Stimulated activated CD8-positive, alpha-beta memory T cell treated with anti-CD3 and anti-CD28 coated beads, Interleukin-7, amount 100 ng/mL, for 24 hours (primary cell): ENCODE measurements at places on chromosomes 11 and 22.

- no peak for DNase-seq
These were observed 3.2 kb upstream of the PIWIL4 start for GRCh38 chr11:94563848-94564467.

DNA sequence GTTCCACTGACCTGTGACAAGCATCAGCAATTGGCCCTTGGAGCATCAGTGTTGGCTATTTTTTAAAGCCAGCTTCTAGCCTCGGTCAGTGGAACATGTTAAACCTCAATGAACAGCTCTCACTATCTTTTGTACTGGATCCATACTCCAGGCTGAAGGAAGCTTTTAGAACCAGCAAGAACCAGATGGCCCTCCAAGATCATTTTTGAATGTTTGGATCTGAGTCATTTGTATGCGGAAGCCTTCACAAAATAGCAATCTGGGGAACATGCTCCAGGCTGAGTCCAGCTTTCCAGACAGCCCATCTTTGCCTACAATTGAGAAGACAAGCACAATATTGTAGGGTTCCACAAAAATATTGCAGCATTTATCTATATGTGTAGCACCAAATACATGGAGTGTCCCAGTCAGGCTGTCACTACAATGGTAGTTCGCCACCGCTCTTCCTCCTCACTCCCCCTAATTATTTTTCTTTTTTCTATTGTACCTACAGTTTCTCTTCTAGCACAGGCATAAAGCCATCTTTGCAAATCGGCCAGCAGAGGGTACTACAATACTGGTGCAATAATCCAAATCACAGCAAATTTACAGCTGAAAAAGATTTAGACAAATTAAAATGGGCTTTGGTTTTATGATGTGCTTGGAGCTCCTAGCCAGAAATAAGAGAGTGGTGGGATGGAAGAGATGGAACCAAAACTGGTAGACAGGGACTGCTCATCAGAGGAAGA, 177.4 kb upstream of the BLID start:
- DNase-seq: no peak

GRCh38 chr11:107140983-107141382, 122.7 kb upstream of the GUCY1A2 start:
- no peak for DNase-seq

DNA sequence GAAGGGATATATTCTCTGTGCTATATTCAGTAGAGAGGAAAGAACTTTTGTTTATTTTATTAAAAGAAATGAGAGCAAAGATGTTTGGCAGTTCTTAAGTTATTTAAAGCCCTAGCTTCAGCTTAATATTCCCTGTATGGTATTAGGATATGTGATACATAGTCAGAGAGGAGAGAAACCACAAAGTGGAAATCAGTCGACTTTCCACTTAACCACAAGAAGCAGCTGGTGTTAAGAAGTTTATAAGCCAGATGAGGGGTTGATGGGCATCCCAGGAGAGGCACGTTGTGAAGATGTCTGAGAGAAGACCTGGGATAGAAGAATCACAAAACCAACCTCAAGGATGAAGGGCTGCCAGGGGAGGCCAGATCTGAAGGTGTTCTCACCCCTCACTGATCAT, 23.3 kb upstream of the PHF21B start:
- DNase-seq: no peak

DNA sequence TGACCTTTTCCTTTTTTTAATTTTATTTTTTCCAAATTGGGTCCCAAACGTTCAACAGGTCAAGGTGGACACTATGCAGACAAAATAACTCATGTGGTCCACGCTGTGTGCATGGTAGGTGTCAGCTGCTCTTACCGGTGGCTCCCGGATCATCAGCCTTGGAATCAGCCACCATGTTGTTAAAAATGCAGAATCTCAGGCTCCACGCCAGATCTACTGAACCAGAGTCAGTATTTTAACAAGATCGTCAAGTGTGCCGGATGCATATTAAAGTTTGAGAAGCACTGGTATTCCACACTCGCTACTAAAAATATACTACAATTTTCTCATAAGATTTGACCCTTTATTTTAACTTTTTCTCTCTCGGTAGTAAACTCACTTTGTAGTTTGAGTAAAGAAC, 553 bp upstream of the LDLRAD3 start:
- DNase-seq: no peak

DNA sequence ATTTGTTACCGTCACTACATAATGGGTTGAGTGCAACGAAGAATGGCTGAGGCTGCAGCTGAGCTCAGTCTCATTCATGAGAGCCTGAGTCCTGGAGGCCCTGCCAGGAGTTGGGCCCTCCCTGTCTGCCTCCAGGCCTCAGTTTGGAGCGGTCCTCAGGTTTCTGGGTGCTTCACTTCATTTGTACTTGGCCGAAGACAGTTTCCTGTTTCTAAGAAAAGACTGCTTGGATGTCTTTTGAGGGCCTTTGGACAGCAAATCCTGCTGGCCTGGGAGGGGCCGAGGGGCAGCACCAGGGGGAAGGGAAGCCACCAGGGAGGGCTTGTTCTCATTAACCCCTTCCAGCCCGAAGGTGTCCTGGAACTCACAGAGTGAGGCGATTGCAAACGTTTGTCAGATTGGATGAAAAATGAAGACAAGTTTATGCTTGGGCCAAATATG, 163.1 kb downstream of the ETS1 start:
- DNase-seq: no peak

- DNase-seq: peak; percentile 40
These were observed 46.0 kb upstream of the PARVA start for GRCh38 chr11:12331239-12331874.

GRCh38 chr11:120391854-120392253, 55.6 kb downstream of the ARHGEF12 start:
- no peak for DNase-seq

DNA sequence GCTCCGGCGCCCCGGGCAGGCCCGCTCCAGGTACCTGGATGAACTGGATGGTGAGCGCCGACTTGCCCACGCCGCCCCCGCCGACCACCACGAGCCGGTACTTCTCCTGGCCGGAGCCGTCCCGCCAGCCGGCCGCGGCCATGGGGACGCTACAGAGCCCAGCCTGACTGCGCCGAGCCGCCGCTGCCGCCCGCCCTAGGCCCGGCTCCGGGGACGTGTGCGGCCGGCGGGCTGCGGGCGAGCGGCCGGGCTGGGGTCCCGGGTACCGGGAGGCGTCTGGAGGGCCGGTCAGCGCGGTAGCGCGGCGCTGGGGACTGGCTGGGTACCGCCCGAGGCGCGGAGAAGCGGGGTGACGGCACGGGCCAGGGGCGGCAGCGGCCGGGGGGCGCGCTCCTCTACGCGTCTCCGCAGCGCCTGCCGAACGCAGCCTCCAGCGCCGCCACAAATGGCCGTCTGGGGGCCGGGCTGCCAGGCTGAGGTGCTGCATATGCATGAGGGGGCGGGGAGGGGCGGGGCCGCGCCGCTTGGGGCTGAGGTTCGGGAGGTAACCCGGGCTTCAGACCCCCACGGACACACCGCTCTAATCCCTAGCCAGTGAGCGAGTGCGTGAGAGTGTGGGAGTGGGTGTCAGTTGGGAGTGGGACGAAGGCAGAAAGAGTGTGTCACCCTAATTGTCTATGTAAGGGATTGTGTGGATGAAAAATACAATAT, at the start of gene RRAS2:
RRAS2 (minus strand) TSS at position 455 of the 711 bp plus-strand sequence; CDS start at position 142, 313 bp downstream.
- peak; percentile 53 for DNase-seq

DNA sequence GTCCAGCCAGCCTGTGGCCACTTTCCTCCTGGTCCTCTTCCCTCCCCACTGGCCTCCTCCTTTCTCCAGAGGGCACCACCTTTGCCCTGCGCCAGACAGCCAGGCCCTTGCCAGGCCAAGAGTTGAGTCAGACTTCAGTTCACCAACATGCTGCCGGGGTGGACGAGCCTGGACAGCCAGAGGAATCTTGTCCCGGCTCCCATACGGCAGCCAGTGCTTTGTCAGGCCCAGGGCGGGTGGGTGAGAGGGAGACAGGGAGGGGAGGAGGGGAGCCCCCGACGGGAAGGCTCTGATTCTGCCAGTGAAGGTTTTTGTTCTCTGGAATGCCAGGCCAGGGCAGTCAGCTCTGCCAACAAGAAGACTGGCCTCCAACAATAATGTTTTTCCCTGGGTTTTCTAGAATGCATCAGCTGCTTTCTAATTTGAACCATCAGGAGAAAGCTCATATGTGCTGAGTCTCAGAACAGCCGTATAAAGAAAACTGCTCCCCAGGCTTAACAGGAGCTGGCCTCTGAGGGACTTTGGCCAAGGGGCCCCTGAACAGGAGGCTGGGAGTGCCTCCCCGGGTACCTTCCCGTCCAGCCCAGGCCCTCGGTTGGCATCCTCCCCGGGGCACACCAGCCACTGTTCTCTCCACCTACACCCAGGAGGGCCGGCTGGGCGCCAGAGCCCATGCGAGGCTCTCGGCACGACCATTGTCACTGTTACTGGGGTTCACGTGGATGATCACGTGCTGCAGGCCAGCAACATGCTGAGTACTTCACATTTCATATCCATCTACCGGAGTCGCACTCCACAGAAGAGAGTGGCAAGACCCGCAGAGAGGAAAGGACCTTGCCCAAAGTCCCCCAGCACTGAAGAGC, 28.6 kb downstream of the LIF start:
- DNase-seq: no peak

DNA sequence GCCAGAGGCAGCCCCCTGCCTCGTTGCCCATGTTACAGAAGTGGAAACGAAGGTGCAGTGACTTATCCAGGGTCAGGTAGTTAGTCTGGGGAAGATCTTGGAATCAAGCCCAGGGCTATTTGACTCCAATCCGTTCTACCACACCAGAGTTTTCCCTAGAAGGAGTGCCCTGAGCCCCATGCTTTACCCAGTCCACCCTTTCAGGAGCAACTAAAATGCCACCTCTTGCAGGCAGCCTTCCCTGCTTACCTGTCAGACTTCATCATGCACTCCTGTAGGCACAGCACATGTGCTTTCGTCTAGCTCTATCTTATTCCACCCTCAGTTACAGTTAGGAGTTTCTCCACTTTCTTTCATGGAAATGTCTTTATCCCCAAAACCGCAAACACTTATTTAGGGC, 80.2 kb downstream of the CHST1 start:
- no peak for DNase-seq

DNA sequence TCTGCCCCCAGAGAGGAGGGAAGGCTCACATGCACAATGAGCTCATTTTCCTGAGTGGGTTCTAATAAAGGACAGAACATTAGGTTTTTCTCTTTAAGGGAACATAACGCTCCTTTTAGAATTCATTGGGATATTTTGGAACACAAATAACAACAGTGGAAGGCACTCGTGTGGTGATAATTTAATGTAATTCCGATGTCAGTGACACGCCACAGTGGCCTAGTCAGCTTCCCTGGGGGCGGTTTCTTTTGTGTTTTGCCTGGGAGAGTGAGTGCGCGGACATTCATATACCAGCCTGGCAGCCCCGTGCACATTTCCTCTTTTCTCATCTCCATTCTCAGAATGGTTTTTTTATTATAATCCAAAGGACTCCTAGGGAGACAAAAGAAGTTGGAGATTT, 41.1 kb downstream of the SEZ6L start:
- DNase-seq: no peak

DNA sequence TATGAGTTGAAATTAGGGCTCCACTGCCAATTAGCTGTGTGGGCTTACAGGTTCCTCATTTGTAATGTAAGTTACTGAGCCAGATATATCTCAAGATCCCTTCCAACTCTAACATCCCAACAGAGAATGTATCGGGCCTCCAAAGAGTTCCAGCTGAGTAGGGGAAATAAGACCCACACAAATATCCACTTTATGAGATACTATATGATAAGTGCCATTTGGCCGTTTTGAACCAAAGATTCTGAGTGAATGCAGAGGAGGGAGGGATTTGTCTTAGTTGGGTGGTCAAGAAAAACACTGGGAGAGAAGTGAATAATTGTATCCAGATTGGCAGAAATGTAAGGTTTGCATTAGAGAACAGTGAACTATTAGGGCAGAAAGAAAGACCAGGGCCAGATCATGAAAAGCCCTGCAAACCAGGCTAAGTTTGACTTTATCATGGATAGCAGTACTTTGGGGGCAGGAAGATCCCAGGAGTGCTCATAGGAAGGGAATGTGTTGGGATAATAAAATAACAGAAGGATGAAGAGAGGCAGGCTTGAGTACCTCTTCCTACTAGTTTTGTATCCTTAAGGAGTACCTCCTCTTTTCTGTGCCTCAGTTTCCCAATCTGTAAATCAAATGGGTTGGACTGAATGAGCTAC, 63.9 kb downstream of the RPL27A start:
- no peak for DNase-seq

DNA sequence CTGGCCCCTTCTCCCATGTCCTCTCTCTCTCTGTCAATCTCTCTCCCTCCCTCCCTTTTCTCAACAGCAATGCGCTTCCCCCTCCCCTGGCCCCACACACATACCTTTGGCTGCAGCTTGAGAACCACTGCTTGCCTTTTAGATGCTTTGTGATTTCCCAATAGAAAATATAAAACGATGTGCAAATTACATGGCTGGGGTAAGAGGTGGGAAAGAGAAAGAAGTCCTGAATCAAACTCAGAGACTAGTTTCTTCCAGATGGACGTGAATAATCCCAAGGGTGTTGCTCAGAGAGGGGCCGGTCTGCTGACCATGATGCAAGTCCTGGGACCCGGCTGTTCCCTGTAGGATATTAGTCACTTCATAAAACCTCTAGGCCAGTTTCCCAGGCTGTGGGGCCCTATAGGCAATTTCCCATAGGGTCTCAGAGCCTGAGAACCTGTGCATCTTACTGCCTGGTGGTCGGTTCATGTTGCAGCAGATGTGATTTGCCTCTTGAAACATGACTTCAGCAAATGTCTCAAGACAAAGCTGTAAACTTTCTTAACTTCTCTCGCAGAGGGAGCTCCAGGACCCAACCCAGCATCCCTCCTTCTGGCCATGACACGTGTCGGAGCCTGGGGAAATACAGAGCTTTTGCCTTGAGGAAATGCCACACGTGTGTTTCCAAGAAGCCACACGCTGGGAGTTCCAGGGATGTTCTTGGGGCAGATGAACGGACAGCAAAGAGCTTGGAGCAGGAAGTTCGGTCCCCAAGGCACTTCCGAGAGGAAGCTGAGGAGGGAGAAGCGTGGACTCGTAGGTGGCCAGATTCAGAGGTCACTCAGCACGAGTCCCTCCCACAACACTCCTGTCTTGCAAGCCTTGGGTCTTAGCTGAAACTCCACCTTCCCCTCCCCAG, 34.5 kb upstream of the ETS1 start:
- no peak for DNase-seq

- DNase-seq: no peak
These were observed 152.6 kb upstream of the B3GAT1 start for GRCh38 chr11:134564472-134565200.

GRCh38 chr11:32326522-32326921, 108.8 kb downstream of the WT1 start:
- DNase-seq: no peak

DNA sequence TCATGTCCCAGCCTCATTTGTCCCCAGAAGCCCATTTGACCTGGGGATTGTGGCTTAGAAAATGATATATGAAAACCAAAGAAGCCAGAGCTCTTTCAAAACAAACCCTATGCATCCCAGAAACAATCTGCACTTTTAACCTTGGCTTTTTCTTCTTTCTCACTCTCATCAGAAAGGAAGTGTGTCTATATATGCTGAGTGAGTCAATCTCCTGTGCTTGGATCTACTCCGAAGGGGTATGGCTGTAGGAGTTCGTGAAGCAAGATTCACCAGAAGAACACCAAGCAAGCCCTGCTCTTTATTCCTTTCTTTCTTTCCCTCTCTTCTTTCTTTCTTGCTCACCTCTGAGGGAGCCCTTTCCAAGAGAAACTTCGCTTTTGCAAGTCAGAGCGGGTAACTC, 636 bp downstream of the PAMR1 start:
- no peak for DNase-seq
